Iris pigment epithelial cell (primary cell): ENCODE measurements at places on chromosomes 16 and 17.

- DNase-seq = no peak
Observed at GRCh38 chr16:19542138-19542821, 13.2 kb upstream of the VPS35L start.

- no peak for DNase-seq
Observed at GRCh38 chr17:34382621-34383124, 19.6 kb upstream of the CCL1 start.

DNA sequence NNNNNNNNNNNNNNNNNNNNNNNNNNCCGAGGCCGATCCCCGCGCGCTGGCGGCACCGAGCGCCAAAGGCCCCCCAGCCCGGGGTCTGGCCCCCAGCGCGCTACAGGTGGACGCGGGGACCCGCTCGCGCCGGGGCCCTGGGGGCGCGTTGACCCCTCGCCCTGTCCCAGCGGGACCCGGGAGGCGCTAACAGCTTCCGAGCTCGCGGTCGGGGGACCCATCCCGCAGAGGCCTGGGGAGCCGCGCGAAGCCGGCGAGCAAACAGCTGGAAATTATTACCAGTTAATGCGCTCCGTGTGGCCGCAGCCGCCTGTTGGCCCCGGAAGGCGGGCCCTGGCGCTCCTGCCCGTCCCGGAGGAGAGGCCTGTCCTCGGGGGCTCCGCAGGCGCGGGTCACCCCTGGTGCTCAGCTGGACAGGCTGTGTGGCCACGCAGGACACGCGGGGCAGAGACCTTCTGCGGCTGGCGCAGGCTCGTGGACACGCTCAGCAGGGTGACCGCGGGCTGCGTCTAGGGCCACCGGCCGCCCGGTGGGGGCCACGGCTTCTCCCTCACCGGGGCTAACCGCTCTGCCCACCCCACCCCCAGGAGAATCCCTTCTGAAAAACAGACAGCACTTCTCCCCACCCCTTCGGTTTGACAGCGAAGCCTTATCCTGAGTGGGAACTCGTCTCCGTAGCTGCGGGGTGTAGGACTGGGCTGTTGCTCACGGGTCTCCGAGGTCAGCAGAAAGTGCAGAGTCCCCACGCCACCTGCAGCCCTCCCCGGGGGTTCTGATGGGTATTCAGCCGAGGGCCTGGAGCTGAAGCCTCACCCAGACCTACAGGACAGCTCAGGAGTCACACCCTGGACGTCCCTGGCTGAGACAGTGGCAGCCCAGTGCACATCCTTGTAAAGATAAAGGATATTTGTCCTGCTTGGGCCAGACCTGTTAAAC lies 138.7 kb upstream of the RPH3AL start:
- peak; percentile 66 for DNase-seq

GRCh38 chr17:37698132-37698910 lies 46.5 kb downstream of the HNF1B start:
- DNase-seq = peak; percentile 63

GRCh38 chr17:42475121-42475520 lies 16.4 kb downstream of the ATP6V0A1 start:
- no peak for DNase-seq

DNA sequence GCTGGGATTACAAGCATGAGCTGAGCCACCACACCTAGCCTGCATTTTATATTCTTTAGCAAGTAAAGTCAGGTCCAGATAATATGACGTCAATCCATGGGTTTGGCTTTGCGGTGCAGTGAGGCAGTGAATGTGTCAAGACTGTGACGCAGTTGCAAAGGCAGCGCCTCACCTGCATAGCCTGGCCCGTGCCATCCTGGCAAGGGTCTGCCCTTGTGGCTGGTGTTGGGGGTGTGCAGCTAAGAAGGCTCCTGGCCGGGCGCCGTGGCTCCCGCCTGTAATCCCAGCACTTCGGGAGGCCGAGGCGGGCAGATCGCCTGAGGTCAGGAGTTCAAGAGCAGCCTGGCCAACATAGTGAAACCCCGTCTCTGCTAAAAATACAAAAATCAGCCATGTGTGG lies 7.0 kb downstream of the PDF start:
- DNase-seq = no peak

DNA sequence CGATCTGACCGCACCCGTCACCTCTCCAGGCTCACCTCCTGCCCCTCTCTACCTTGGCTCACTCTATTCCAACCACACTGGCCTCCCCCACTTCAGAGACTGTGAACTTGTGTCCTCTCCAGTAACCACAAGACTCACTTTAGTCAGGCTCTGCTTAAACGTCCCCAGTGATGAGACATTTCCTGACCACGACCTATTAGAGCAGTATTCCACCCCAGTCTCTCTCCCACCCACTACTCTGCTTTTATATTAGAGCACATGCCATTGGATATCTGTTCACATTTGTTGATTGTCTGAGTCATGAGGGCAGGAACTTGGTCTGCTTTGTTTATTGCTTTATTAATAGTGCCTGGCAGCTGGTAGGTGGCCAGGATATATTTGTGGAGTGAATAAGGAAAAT lies 20.1 kb downstream of the COX11 start:
- peak; percentile 98 for DNase-seq

DNA sequence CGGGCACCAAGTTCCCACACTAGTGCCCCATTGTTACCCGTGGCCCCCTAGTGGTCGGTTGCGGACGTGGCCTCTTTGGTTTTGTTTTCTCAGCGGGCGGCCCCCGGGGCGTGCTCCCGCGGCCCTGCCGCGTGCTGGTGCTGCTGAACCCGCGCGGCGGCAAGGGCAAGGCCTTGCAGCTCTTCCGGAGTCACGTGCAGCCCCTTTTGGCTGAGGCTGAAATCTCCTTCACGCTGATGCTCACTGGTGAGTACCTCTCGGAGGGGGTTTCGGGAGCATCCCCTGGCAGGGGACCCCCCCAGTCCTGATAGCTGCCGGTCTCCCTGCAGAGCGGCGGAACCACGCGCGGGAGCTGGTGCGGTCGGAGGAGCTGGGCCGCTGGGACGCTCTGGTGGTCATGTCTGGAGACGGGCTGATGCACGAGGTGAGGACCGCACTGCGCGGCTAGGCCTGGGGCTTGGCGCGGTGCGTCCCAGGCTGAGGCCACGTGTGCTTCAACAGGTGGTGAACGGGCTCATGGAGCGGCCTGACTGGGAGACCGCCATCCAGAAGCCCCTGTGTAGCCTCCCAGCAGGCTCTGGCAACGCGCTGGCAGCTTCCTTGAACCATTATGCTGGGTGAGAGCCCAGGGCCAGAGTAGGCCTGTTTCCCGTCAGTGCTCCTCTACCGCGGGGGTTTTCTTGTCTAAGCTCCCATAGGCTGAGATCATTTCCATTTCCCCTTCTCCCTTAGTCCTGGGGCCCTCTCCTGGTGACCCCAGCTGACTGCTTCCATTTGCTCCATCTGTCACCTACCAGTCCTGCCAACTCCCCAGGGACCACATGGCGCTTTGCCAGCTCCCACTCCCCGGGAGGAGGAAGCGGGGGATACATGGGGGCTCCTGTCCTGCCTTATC lies 1.7 kb downstream of the SPHK1 start:
- peak; percentile 80 for DNase-seq

- DNase-seq = peak; percentile 47
Observed at GRCh38 chr16:9099131-9099625, 7.7 kb downstream of the HAPSTR1 start.

GRCh38 chr17:69058165-69058564 lies 2.6 kb downstream of the ABCA9 start:
- no peak for DNase-seq

DNA sequence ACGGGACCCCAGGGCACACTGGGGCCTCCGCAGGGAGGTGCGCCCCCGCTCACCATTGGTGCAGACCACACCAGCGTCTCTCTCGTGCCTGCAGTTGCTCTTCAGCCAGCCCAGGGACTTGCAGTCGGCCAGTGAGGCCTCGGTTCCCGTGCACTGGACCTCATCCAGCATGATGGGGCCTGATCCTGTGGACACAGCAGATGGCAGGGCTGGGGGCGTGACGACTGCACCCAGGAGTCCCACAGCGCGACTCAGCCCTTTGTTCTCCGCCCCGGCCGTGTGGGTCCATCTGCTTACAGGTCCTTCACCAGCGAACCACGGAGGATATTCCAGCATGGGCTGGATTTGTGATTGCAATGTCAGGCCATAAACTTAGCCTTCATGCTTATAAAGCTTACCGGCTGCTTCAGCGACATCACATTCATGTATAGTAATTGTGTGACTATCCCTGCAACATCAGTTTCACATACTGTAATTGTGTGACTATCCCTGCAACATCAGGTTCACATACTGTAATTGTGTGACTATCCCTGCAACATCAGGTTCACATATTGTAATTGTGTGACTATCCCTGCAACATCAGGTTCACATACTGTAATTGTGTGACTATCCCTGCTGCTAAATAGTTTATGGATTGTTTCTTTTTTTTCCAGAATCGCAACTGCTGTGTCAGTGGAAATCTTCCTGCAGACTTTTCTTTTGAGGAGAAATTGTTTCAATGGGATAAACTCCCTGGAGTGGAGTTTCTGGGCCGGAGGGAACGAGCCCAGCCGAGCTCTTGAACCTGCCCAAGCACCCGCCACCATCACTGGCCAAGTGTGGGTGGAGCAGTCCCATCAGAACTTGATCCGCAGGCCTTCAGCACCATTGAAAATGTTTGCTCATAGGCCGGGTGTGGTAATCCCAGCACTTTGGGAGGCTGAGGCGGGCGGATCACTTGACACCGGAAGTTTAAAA lies 4.8 kb downstream of the LGALS3BP start:
- DNase-seq = peak; percentile 88

GRCh38 chr17:69333561-69333960 lies 6.6 kb upstream of the ABCA5 start:
- DNase-seq = no peak

GRCh38 chr16:53775106-53775820 lies 71.3 kb downstream of the FTO start:
- DNase-seq = no peak

GRCh38 chr17:18141210-18141803 lies 32.8 kb downstream of the MYO15A start:
- DNase-seq = peak; percentile 43

- no peak for DNase-seq
Observed at GRCh38 chr17:22310717-22311686, 618.7 kb downstream of the KCNJ18 start.

GRCh38 chr17:55990332-55991006 lies 162.8 kb upstream of the ANKFN1 start:
- no peak for DNase-seq

DNA sequence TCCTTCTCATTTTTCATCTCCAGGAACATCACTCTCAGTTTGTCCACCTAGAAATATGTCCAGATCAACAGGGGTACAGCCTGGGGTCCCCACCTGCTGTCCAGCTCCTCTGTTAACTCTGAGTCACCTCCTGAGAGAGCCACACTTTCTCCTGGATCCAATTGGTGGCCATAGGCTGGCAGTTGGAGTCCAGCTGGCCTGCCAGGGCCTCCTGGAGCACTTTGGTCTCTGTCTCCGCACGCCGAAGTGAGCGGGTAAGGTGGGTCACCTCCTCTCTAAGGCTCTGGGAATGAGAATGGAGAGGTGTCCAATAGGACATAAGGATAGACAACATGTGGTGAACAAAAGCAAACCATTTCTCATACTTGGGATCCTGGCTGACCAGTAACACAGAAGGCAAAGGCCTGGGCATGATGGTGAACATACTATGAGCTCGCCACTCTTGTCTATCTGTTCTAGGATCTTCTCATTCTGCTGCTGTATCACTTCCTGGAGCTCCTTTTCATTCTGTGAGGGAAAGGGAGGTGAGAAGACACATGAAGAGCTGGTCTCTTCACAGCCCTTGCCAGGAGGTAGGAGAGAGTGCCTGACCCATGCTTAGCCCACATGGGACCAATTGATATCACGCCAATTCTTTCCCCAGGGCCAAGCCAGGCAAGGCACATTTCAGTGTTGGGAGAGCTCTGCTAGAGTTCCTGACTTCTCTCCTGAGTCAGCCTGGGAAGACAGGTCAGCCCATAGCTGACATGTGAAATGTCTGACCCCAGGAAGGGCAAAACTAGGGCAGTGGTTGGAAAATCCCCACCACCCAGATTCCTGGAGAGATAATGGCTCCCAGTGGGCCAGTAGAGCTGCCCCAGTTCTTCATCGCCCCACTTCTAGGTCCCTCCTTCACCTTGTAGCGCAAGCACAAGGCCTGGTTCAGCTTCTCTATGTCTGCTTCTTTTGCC lies 1.8 kb upstream of the ALDOC start:
- no peak for DNase-seq

GRCh38 chr16:22424161-22424937 lies 49.9 kb upstream of the CDR2 start:
- peak; percentile 26 for DNase-seq

GRCh38 chr16:9499941-9500593 lies 408.6 kb downstream of the HAPSTR1 start:
- no peak for DNase-seq

DNA sequence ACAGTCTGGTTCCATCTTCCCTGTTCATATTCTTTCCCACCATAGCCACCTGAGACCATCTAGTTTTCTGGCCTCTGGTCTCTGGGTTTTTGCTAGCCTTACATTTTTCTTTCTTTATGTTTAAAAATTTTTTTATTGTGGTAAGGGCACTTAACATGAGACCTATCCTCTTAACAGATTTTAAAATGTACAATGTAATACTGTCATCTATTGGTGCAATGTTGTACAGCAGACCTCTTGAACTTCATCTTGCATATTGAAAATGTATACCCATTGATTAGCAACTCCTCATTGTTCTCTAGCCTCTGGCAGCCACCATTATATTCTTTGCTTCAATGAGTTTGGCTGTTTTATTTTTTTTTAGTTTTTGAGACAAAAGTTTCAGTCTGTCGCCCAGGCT lies 39.2 kb downstream of the ITGAM start:
- no peak for DNase-seq

DNA sequence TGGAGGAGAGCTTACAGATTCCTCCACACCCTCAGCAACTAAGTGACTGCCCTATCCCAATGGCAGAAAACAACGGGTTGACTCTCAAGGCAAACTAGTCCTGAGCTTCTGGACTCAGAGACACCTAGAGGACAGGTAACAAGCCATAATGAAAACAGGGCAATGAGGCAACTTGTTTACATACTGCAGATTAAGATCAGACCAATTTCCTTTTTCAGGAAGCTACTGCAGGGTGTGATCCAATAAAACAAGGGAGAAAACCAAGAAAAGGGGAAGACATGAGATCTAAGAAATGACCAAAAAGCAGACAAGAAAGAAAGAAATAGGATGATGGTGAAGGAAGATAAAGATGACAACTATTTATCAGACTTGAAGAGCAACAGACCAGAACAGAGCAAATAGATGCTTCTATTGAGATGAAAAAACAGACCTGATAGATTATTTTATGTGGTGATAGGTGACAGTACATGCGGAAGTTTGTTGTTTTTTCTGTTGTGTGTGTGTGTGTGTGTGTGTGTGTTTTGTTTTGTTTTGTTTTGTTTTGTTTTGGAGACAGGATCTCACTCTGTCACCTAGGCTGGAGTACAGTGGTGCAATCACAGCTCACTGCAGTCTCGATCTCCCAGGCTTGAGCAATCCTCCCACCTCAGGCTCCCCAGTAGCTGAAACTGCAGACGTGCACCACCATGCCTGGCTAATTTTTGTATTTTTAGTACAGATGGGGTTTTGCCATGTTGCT lies 120.7 kb downstream of the GAS7 start:
- no peak for DNase-seq

DNA sequence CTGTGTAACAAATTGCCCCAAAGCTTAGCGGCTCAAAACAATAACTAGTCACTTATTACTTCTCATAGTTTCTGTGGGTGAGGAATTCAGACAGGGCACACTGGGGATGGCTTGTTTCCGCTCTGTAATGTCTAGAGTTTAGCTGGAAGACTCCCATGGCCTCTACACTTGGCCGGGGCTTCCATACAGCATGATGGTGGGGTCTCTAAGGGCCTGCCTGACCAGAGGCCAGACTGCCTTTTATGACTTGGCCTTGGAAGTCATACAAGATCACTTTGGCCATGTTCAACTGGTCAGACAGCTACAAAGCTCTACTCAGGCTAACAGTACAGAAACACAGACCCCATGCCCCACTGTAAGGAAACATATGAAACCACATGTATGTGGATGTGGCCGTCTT lies 8.2 kb downstream of the GLP2R start:
- DNase-seq = no peak

- no peak for DNase-seq
Observed at GRCh38 chr17:45298546-45299285, 18.1 kb downstream of the MAP3K14 start.
